ENCODE measurements at places on chromosomes 7 and 10.

- DNase-seq = no peak
Observed at GRCh38 chr10:124285587-124286527, 132.9 kb downstream of the OAT start.

DNA sequence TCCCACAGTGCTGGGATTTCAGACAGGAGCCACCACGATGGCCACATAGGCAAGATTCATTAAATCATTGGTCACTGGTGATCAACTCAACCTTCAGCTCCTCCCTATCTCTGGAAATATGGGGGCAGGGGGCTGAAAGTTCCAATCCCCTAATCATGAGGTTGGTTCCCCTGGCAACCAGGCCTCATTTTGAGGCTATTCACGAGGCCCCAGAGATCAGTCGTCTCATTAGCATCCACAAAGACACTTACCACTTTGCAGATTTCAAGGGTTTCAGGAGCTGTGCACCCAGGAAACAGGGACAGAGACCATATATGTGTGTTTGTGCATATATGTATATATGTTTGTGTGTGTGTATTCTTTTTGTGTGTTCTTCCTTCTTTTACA is 7.7 kb upstream of the GUSB start:
- no peak for DNase-seq

GRCh38 chr7:36621396-36621795 is 102.9 kb downstream of the AOAH start:
- DNase-seq = no peak

- peak; percentile 59 for DNase-seq
Observed at GRCh38 chr10:88659725-88660597, 4.3 kb upstream of the LIPF start.

DNA sequence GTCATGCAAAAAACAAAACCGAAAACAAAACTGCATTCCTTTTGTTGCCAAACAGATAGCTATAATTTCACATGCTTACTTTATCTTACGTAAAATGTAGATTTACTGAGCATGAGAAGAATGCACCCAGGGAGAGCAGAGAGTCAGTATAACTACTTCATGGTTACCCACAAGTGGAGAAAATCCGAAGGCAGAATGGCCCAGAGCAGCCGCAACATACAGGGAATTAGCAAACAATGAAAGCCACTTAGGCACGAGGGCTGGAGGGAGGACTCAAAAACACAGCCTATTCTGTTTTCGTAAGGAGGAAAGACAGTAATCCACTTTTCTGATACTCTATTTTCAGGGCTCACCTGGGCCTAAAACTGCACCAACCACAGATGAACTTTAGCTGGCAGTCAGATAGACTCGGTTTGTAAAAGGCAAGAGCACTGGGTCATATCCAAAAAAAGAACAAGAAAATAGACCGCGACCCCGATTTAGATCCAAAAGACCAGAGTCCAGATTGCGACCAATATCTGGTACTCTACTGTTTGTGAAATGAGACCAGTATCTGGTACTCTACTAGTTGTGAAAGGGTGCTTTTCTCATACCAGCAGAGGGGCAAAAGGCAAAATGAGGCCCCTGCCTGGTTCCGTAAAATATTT is 1.3 kb downstream of the ITPRIP start:
- DNase-seq = peak; percentile 26

DNA sequence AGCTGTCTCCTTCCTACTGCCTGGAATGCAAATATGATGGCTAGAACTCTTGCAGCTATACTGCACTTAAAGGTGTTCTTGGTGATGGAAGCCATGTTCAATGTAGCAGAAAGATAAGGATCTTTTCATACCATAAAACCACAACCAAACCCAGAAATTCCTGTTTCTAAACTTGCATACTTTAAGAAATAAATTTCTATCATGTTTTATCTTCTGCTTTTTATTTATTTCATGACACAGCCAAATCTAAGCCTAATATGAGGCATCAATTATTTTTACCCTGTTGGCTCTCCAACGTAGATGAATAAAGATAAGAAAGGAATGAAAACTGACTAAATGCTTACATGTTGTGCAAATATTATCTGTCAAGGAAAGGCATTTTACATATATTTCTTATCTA is 224.1 kb downstream of the DOCK4 start:
- DNase-seq = no peak

DNA sequence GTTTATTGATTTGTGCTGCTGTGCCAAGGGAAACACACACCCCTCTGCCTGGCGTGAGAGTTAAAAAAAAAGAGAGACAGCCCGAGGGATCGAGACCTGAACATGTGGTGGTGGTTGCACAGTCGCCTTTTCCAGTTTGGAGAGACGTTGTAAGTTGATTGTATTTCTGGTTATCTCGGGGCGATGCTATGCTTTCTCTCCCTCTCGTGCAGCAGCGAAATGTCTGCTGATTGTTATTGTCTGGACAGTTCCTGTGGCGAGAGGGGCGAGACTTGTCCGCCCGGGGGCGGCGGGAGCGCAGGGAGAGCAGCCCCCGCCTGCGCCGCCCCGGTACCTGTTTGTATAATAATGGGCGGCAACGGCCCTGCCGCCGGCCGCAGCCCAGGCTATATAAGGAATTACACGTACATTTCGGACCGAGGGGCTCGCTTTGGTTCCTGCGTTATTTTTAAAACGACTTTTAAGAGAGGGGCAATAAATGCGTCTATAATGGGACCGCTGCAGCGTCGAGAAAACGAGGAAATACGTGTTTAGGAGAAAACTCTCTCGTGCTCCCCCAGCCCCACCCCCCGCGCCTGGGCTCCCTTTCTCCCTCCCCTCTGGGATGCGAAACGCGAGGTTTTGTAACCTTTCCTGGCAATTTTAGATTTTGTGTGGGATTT is 1.7 kb downstream of the ZEB1 start:
- peak; percentile 63 for DNase-seq

DNA sequence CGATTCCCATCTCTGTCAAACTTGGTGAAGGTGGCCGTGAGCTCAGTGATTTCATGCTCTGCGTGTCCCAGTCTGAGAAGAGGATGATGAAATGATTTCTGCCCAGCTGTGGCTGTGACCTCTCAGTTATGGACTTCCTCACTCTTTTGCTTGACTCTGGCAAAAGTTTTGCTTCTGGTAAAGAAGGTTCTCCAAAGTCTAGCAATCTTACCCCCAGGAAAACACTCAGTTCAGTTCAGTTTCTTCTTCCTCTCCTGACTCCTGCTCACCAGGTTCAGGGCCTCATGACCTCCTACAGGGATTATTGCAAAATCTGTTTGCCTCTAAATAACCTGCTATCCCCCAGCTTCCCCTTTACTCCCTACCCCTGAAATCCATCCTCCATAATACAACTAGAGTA is 4.9 kb upstream of the BLOC1S2 start:
- no peak for DNase-seq

DNA sequence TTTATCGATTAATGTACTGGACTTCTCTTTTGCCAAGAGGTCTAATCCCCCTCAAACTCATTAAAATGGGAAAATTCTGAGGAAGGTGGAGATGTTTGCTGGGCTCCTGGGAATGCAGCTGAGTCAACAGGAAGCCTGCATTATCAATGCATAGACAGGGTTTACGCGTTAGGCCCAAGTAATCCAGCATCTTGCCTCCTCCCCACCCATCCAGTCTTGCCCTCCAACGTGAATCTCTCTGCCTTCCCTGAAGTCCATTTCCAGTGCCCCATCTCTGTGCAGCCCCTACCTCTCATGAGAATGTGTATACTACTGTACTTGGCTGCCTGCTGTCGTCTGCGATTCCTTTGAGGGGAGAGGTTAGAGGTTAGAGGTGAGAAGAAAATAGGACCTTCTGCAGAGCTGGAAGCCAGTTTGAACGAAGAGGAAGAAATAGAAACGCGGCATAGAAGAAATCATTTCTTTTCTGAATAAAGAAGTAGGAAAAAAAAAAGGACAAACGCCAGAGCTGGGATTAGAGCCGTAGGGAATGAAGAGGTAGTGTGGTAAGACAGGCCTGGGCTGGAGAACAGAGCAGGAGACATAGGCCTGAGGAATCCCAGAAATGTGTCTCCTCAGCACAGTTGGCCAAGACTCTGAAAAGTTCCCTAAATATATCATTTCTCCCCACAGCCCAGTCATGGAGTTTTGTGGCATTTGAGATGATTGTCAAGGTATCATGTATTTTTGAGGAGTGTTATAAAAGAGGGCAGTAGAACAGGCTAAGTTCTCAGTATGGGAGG is 75.6 kb downstream of the MYOF start:
- DNase-seq = no peak

GRCh38 chr7:95056901-95057300 is 149.5 kb downstream of the PPP1R9A start:
- no peak for DNase-seq

DNA sequence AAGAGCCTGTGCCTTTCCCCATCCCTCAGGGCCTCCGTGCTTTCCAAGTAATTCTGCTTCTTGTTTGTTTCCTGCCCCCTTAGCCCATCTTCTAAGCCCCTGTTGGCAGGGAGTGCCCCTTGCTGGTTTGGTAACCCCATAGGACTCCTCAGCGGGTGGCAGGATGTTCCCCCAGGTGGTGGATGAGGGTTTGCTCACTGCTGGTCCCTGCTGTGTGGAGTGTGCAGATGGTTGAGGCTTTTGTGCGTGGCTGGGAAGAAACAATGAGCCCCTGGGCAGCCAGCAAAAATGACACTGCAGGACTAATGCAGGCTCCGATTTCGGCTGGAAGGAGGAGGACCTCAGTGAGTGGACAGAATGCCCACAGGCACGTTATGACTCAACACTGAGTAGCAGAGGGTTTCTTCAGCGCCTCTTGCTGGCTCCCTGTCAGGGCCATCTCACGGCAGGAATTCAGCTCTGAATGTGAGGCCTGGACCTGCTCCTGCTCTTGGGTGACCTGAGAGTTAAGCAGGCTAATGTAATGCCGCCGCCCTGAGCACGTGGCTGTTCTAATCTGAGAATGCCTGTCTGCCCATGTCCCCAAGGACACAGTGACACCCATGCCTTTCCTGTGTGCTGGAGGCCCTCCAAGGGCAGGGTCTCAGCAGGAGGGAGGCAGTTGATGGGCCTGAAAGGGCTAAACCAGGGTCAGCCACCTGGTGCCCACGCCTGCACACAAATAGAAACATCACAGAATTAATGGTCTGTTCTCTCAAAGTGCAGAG is 16.6 kb downstream of the BAG3 start:
- peak; percentile 97 for DNase-seq

GRCh38 chr10:86389441-86390193 is 23.0 kb upstream of the GRID1 start:
- no peak for DNase-seq

- no peak for DNase-seq
Observed at GRCh38 chr7:159024280-159024951, 120.3 kb downstream of the VIPR2 start.

DNA sequence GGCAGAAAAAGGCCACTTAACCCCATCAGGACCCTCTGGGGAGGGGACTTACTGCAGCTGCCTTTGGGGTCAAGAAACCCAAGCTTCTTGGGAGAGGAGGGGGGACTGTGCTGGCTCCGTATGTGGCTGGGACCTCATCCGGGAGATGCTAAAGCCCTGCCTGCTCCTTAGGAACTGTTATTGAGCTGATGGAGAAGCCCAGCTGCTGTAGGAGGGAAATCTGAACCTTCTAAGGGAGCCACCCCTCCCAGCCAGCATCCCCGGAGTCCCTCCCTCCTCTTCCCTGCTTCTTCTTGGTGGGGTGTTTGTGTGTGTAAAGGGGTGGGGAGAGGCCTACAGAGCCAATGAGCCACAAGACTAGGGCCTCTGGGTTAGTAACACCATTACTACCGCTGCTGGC is 8.2 kb downstream of the KCNIP2 start:
- no peak for DNase-seq

GRCh38 chr10:20767028-20767427 is 130.1 kb downstream of the NEBL start:
- no peak for DNase-seq

- no peak for DNase-seq
Observed at GRCh38 chr10:19451937-19452336, 364.3 kb upstream of the PLXDC2 start.

DNA sequence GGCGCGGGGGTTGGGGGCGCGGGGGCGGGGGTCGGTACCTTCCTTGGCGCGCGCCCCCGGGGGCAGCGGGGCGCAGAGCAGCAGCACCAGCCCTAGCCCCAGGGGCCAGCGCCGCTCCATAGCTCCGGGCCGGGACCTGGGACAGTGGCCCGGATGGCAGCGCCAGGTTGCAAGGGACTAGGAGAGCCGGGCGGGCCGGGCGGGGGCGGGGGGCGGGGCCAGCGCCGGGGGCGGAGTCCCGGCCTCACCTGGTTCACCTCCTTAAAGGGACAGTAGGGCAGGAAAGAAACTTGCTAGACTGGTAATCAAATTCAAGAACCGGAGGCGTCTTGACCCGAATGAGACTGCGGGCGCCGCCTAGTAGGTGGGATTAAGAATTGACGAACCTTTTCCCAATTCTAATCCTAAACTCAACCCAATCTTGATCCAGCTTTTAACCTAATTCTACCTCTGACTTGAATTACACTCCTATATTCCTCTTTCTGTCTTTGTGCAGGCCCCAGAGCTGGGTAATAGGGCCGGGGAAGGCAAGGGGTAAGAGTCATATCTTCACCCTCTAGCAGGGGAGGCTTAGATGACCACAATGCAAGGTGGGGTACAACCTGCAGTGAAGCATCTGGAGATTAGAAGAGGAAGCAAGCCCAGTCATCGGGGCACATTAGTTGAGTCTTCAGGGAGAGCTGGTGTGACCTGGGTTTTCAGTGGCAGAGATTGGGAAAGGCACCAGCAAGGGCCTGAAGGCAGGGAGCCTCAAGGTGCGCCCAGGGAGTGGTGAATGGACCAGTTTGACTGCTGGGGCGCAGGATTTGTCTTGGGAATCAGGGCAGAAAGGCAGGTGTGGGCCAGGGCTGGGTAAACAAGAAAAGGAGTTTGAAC is at the start of gene EPHA1:
Gene EPHA1, minus strand, starts transcription at position 171 of the 876 bp plus-strand sequence. Its CDS starts 51 bp downstream, at position 120.
- no peak for DNase-seq

- DNase-seq = no peak
Observed at GRCh38 chr10:43076311-43076875, 476 bp upstream of the RET start.

DNA sequence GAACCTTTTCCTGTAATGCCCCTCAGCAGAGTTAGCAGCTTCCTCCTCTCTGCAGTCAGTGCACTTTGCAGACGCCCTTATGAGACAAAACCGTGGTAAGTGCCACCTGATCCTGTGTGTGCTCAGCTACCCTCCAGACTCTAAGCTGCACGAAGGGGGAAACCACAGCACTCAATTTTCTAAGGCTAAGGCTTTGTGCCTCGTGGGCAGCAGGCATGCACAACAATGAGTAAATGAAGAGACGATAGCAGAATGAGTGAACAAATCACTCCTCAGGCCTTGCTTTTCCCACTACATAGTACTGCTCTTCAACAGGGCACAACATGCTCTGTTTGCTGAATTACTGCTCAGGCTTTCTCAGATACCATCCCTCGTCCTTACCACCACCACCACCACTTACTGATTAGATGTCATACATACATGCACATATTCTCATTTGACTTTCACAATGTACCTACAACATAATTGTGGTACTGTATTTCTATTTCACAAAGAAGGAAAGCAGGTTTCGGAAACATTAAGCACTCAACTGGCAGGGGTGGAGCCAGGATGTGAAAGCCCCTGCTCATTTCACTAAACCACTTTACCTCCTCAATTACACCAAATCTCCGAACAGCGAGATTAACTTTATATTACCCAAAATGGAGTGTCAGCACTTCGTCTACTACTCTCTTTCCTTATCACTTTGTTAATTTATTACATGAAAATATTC is 85.4 kb downstream of the ICA1 start:
- no peak for DNase-seq

GRCh38 chr10:131048606-131049005 is 262.9 kb downstream of the TCERG1L start:
- no peak for DNase-seq

Measured in HCEC 1CT (cell line).